ENCODE measurements at places on chromosomes 11 and 22.
A peak's percentile ranks its signal among the peaks of the same experiment; 100 is the strongest.

- no peak for DNase-seq
Measured at GRCh38 chr11:112352907-112353306, 92.2 kb upstream of the PLET1 start.

DNA sequence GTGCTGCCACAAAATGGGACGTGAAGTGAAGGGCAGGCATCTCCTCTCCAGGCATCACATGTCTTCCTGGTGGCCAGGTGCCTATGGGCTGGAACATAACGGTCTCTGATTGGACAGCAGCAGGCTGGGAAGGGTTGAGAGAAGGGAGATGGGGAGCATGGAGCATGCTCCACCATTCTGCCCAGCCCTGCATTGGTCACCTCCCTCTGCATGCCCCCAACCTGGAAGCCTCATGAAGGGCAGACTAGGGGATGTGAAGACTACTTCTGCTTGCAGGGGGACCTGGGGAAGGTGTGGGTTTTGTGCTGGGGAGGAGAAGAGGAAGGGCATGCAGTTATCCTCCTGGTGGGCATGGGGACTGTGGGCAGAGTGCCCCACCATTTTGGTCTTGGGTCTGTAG lies 782.2 kb downstream of the TBC1D22A start:
- DNase-seq: no peak

DNA sequence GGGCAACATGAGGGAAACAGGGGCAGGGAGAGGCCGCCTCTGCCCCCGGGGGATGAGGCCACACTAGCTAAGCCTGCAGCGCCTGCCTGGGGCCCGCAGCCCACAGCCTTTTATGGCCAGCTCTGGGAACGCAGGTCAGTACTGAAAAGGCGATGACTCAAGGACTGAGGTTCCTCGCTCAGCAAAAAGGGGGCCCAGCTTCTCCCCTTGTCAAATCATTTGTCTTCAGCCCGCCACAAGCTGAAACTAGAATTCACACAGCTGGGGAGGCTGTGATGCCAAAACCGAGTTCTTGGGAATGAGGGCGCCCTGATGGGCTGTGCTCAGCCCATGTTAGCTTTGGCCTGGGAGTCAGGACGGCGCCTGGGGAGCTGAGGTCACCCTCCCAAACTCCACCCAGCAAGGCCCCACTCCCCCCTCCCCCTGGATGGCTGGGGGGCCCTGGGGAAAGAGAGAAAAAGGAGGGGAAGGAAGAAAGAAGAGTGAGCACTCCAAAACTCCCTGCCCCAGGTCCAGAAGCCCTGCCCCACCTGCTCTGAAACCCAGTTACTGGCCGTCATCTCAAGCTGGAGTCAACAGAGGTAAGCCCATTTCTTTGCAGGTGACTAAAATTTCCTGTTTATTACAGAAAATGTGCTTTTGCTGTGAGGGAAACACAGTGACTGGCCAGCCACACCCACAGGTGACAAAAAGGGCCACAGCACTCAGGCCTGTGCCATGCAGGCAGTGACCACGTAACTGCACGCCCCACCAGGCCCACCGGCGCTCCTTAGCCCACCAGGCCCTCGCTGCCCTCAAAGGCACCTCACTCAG lies 13.7 kb downstream of the EHD1 start:
- DNase-seq: no peak

- peak; percentile 95 for DNase-seq
Measured at GRCh38 chr11:74492974-74493790, at the start of gene LIPT2. Gene LIPT2, minus strand, starts transcription at chr11:74493724. Its CDS starts 21 bp downstream, at chr11:74493703.

DNA sequence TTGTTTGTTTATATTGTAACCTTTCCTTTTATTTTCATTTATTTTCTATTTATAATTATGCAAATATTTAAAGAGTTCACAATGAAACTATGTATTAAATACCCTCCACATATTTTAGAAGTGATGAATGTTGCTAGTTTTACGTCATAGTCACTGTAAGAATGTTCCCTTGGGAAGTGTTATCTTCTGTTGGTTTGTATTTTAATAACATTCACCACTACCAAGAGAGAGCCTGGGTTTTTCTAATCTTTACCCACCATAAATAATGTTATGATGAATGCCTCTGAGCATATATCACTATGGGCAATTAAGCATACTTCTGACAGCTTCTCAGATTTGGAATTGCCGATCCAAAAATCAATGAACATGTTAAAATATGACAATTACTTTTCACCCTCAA lies 80.7 kb downstream of the GGT1 start:
- no peak for DNase-seq
